Stimulated activated CD4-positive, alpha-beta T cell treated with anti-CD3 and anti-CD28 coated beads, TNF-alpha, amount 100 ng/mL, for 1 hour (primary cell): ENCODE measurements at places on chromosomes 5 and 9.

DNA sequence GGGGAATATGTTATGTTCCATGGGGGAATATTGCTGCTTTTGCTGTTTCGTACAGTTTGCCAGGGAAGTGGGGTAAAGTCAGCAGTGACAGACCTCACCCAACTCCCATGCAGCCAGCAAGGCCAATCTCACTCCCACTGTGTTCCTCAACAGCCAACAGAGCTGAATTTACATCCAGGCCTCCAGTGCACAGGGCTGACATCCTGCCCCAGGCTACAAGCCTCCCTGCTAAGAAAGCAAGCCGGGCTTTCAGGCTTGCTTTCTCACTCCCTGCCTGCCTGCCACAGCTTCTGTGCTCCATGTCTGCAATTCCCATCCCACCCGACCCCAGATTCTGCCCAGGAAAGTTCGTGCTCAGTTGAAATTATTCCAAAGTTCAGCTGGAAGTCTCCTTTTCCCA, 25.5 kb upstream of the SNCAIP start:
- DNase-seq, result no peak

DNA sequence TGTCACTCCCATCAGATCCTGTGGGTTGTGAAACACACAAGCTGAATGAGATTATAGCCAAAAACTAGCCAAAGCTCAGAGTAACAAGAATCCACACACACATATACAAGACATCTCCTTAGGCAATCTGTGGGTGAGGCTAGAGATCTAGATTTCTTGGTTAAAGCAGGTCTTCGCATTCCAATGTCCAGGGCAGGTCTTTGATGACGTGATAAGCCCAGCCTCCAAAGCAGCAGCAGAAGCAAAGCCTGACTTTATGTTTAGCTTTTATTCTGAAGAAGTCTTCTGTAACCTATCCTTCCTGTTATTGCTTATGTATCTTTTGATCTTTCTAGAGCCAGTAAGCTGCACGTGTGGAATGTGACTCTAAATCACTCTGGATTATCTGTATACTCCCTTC, 199.1 kb upstream of the SLC30A5 start:
- DNase-seq, result no peak

DNA sequence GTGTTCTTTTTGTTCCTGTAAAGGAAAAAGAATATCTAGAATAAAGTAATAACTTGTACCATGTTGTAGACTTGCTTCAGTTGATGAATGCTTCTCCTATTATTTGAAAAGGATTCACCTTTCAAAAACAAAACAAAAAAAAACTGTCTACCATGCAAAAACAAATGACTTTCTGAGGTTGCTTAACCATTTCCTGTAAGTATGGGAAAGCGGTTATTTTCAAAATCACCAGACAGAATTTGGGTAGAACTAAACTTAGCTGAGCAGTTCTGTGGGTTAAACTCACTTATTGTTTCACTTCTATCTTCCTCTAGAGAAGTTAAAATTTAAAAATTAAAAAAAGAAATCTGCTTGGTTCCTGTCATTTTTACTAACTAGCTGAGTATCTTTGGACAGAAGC, 25.2 kb downstream of the LNPEP start:
- DNase-seq, result no peak

DNA sequence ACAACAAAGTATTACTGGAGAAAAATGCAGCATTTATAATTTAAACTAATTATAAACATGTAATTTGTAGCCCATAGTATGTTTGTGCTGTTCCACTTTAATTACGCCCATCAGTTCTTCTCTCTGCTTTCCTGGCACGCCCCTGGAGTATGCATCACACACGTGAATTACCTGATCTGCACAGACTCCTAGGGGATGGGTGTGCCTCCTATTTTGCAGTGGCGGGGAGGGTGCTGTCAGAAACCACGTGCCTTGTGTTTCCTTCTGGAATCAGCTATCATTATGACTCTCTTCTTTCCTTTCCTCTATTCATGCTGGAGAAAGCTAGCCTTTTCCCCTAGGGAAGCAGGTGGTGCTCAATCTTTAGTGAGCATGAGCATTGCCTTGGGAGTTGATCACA, 43.3 kb downstream of the RPS23 start:
- DNase-seq, result no peak

GRCh38 chr9:124366476-124367220, 48.6 kb downstream of the PSMB7 start:
- no peak for DNase-seq

GRCh38 chr5:10384483-10384882, 31.0 kb downstream of the MARCHF6 start:
- DNase-seq, result no peak

- no peak for DNase-seq
These were observed 217.8 kb upstream of the TLE4 start for GRCh38 chr9:79353856-79354520.

GRCh38 chr5:135072387-135073281, 38.6 kb upstream of the PITX1 start:
- no peak for DNase-seq

DNA sequence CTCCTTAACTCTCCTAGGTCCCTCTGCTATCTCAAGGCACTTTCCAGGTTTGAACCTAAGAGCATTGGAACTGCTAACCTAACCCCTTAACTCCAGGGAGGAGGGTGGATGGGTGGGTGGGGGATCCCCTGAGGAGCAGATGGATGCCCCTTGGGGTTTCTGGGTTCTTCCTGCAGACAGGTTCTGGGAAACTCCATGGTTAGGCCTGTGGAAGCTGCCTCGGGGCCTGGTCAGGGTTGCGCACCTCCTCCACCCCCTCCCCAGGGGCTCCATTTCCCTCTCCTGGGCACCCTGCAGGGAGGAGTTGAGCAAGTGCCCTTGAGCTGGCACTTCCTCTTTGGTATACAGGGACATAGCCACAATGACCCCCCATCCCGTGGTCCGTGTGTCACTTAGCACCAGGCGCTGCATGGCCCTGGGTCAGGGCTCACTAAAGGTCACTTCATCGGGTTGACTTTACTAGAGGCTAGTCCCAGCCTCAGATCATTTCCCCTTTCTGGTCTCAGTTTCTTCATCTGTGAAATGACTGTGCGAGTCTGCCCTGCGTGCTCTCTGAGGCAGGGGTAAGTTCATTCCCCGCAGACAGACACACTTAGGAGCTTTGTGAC, 16.0 kb downstream of the CXXC5 start:
- no peak for DNase-seq

DNA sequence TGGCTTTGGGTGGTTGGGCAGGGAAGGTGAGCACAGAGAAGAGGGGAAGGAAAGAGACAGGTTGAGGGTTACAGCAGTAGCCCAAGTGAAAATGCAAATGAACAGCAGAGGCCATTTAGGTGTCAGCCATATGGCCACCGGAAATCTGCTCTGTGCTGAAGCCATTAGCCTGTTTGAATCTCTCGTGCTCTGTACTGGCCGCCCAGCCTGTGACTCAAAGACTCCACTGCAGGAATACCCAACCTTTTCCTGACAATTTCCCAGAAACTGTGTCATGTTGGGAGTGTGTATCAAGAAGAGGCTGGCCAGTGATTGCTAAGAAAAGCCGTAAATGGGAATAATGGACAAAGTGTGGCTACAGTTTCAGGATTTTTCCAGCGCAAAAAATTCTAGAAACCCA, 35.9 kb upstream of the RAI14 start:
- DNase-seq, result no peak
